Spinal cord (tissue), 10 donors: ENCODE measurements at places on chromosomes 1 and 21.
A peak's percentile ranks its signal among the peaks of the same experiment; 100 is the strongest.

DNA sequence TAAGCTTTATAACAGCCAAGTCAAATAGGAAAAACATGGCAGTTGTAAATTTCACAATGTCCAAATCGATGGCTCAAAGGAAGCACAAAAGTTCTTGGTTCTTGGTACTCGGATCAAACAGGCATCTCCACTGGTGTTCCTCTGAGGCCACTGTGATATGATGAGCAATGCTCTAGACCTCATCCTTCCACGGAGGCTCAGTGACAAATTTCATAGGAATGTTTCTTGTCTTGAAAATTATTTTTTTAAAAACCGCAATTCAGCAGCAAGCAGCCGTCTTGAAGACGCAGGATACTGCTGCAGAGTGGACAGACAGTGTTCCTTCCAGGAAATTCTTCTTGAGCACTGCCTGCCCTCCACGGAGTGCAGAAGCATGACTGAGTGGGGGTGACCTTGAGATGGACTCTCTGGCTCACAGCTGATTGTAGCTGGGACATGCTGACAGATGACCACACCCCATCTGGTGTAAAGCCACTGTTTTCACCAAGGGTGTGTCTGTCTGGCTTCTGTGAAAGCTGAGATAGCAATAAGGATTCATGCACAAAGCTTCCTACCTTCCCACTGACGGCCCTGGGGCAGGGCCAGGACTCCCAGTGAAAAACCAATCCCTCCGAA is 61.9 kb downstream of the TIAM1 start:
- no peak for DNase-seq

GRCh38 chr1:31755197-31755611 is 8.9 kb downstream of the ADGRB2 start:
- no peak for DNase-seq

GRCh38 chr21:34906401-34906800 is 142.7 kb downstream of the RUNX1 start:
- no peak for DNase-seq

GRCh38 chr1:179025975-179026812 is 500 bp downstream of the FAM20B start:
- DNase-seq = peak; percentile 81

DNA sequence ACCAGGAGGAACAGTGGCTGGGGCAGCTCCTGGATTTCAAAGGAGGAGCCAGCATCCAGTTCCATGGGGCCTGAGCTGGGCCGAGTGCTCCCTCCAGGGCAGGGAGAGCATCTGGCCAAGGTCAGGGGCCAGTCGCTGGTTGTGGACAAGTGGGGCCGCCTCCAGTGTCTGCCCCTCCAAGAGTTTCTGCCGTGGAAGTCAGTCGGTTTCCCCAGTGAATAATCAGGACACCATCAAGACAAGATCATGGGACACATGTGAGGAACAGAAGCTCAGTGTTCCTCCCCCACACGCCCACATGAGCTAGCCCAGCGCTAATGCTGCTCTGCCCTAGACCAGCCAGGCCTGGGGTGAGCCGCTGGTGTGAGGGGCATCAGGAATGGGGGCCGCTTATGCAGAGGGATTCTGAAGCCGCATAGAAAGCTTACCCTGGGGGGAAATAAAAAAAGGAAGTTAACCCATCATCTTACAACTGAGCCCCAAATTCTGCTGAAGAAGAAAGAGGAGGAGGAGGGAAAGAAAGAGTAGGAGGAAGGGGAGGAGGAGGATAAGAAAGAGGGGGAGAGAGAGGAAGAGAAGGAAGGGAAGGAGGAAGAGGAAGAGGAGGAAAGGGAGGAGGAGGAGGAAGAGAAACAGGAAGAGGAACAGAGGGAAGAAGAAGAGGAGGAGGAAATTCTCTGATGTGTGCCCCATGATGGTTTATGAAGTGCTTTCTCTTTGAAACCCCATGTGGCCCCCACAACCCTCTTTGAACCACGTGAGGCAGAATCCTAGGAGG is 198.4 kb downstream of the MATN1 start:
- no peak for DNase-seq

DNA sequence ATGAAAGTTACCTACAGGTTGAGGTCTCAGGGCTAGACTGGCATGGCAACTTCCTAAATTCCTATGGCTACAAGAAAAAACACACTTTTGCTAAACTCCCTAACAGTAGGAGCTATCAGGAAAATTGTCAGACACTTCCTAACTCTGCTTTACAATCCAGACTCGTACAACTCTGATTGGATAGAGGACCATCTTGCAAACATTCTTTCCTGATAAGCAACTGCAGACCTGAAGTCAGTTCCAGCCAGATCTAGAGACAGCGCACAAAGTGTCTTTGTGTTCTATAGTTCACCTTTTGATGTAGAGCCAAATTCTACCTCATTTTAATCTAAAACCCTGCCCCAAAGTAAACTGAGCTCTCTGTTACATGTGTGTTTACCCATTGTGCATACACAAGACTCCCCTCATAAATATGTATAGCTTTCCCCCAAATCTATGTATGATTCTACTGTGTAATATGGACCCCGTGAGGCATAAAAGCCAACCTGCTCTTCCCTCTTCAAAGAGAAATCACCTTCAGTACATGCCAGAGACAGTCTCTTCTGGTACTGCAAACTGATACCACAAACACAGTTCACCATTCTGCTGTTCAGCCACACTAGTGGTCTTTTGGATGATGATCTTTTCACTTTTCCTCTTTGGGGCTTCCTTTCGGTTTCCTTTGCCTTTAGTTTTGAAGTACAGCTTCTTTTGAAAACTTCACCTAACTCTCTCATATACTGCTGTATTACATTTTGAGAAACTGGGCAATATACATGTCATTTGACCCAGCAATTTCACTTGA is 21.7 kb downstream of the ZP4 start:
- no peak for DNase-seq

- no peak for DNase-seq
Measured at GRCh38 chr1:59162665-59163064, 134.2 kb upstream of the FGGY start.

DNA sequence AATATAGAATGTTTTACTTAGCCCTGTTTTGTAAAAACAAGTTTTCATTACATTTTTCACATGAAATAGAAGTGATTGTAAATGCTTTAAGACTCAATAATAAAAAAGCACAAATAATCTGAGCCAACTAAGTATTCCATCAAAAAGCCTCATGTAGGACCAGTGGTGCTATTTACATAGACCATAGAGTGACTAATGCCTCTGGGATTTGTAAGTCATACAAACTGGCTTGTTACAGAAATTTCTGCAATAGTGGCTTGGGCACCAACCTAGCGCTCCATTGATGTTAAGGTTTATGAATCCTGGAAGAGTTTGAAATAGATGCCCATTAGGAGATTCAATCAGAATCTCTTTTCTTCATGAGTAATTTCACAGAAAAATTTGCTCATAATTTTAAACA is 31.9 kb downstream of the ZMYM1 start:
- no peak for DNase-seq

DNA sequence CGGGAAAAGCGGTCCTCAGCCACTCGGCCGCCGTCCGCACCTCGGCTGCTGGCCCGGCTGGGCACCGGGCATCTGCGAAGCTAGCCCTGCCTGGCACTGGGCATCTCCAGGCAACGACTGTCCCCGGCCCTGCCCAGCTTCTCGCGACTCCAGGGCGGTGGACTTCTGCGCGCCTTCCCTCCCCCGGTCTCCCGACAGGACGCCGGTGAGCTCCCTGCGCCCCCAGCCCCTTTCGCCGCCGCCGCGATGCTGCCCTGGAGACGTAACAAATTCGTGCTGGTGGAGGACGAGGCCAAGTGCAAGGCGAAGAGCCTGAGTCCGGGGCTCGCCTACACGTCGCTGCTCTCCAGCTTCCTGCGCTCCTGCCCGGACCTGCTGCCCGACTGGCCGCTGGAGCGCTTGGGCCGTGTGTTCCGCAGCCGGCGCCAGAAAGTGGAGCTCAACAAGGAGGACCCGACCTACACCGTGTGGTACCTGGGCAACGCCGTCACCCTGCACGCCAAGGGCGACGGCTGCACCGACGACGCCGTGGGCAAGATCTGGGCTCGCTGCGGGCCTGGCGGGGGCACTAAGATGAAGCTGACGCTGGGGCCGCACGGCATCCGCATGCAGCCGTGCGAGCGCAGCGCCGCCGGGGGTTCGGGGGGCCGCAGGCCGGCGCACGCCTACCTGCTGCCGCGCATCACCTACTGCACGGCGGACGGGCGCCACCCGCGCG is 514 bp downstream of the FAM43B start:
- no peak for DNase-seq

- no peak for DNase-seq
Measured at GRCh38 chr1:157105298-157105987, 5.8 kb upstream of the ETV3L start.

- no peak for DNase-seq
Measured at GRCh38 chr1:46755121-46755520, 36.2 kb upstream of the EFCAB14 start.

DNA sequence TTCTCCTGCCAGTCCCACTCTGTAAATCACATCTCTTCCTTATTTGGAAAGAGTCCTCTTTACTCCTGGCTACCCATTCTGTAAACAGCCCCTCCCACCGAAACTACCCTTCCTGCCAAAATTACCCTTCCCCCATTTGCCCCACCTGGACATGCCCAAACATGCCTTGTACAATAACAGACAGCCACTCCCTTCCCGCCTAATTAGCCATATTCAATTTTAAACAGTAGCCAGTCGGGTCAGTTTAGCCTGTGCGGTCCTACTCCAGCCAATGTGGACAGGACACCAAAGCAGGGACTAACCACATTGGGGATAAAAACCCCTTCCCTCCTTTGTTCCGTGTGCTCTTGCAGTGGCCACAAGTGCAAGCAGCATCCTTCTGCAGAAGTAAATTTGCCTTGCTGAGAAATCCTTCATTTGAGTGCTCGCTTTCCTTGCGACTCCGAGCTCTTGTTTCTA is 56.3 kb upstream of the MAP10 start:
- no peak for DNase-seq

- no peak for DNase-seq
Measured at GRCh38 chr1:111275079-111275478, 15.6 kb upstream of the CHIA start.

DNA sequence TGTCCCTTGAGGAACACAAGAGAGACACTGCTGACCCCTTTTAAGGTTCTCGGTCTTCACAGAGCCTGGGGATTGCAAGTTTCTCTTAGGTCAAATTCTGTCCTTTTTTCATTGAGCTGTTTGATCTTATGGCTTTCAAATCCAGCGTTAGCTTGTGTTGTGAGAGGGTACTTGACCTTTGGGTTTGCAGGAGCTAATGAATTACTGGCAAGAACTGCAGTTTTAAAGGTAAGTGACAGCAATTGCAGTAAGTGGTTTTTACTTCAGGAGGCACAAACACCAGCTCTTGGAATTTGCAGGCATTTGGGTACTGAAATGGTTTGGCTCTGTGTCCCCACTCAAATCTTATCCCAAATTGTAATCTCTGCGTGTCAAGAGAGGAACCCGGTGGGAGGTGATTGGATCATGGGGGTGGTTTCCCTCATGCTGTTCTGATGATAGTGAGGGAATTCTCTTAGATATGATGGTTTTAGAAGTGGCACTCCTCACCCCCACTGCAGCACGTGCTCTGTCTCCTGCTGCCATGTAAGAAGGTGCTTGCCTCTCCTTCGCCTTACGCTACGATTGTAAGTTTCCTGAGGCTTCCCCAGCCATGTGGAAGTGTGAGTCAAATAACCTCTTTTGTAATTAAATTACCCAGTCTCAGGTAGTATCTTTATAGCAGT is 134.5 kb upstream of the LYPLAL1 start:
- no peak for DNase-seq

DNA sequence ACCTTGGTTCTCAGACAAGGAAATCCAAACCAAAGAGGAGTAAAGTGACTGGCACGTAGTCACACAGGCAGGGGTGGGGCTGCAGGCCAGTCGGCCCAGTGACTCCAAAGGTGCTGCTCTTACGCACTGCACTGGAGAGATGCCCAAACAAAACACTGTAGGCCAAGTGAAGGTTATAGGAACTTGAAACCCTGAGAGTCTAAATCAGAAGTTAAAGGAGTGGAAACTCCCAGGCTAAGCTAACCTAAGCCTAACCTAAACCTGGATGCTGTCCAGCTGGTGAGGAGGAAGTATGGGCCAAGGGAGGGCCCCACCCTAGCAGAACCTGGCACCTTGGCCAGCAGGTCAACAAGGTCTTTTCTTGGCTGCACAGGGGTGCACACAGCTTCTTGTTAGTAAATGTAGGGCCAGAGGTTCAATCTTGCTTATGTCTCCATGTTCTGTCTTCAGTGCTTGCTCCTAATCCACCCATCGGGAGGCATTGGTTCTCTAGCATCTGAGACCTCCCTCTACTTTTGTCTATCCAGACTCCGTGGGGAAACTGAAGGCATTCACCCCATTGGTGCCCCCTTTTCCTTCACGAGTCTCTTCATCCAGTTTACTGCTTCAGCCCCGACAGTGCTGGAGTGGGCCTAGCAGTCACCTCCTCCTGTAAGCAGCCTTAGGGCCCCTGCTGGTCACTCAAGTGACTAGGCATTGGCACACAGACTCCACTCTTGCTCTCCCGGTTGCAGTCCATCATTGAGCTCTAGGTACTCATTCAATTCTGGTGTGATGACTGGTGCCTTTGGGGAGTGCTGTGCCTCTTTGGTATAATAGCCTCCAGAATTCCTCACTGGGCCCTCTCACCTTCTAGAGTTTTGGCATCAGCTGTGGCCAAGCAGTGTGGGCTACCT is 12.9 kb upstream of the TMEM125 start:
- DNase-seq = no peak

- DNase-seq = no peak
Measured at GRCh38 chr1:243554686-243555085, 295.4 kb downstream of the AKT3 start.

GRCh38 chr1:9186082-9186859 is 48.3 kb upstream of the H6PD start:
- no peak for DNase-seq

DNA sequence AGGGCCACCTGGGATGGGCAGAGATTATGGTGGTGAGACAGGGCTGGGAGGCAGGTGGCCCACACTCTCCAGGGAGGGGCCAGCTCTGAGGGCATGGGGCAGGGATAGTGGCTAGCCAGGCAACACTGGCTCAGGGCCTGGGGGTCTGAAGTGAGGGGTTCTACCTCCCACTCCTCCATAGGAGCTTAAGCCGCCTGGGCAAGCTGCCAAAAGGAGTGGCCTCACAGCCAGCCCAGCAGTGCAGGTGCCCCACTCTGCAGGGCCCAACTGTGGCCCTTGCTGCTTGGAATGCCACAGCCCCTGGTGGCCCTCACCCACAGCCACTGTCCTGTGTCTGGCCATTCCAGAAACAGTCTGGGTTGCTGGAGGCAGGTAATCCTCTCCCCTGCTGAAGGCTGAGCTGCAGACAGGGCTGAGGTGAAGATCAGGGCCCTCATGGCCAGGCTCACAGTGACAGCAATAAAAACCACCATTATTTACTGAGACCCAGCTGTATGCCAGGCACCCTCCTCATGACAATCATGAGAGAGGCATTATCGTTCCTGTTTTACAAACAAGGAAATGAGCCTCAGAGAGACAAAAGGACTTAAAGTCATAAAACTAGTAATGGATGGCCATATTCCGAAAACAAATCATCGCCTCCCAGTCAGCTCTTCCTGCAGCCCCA is 31.0 kb downstream of the KIF21B start:
- no peak for DNase-seq
